Fibroblast of villous mesenchyme (primary cell): ENCODE measurements at places on chromosomes 12 and 14. TPM values are rescaled to one million over a fixed set of nuclear protein-coding genes. Genes with fewer than 3 reads are reported as not detected.

The ZNF891 gene
- 0.86 and 0.97 TPM in 2 replicates for total RNA-seq

The TMCC3 gene
- 1.6 and 1.7 TPM in 2 replicates for total RNA-seq

The SLC10A1 gene
- not detected in 2 replicates for total RNA-seq

The TSPAN11 gene
- total RNA-seq = 0.32 and 0.43 TPM in 2 replicates

The ANO2 gene
- total RNA-seq = 0.43 TPM in 1 of 2 replicates, not detected in the other

The VRTN gene
- total RNA-seq = not detected in 2 replicates

The KLRC4 gene
- not detected in 2 replicates for total RNA-seq

The KLHDC1 gene
- total RNA-seq = 2.6 and 3.0 TPM in 2 replicates

The JPH4 gene
- total RNA-seq = not detected in 2 replicates

The AQP2 gene
- total RNA-seq = not detected in 2 replicates

GRCh38 chr12:20140751-20141150, 227.6 kb upstream of the PDE3A start:
- DNase-seq = no peak

- DNase-seq = no peak
These were observed 141.4 kb downstream of the PHLDA1 start for GRCh38 chr12:75890141-75890540.

DNA sequence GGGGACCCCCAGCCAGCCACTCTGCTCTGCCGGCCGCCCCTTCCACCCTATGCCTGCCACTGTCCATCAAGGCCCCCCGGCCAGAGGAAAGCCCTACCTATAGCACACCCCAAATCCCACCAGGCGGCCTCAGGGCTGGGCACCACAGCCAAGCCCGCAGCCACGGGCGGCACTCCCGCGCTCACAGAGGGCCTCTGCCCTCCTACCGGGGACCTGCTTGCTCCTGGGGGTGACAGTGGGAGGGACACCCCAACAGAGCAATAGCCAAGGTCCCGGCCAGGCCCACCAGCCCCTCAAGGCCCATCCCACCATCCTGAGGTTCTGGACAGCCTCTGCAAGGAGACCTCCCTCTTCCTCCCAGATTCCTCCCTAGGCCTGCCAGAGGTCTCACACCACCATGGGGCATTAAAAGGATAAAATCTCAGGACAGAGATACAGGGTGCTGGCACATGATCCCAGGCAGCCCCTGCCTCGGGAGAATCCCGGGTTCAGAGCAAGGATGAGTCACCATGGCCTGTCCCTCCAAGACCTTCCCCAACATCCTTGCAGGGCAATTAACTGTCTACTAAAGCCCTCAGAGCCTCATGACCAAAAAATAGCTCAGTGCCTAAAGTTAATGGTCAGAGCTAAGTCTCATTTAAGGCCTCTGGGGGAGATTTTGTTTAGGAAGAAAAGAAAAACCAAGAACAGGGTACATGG, 17.1 kb downstream of the CCDC85C start:
- DNase-seq = no peak

DNA sequence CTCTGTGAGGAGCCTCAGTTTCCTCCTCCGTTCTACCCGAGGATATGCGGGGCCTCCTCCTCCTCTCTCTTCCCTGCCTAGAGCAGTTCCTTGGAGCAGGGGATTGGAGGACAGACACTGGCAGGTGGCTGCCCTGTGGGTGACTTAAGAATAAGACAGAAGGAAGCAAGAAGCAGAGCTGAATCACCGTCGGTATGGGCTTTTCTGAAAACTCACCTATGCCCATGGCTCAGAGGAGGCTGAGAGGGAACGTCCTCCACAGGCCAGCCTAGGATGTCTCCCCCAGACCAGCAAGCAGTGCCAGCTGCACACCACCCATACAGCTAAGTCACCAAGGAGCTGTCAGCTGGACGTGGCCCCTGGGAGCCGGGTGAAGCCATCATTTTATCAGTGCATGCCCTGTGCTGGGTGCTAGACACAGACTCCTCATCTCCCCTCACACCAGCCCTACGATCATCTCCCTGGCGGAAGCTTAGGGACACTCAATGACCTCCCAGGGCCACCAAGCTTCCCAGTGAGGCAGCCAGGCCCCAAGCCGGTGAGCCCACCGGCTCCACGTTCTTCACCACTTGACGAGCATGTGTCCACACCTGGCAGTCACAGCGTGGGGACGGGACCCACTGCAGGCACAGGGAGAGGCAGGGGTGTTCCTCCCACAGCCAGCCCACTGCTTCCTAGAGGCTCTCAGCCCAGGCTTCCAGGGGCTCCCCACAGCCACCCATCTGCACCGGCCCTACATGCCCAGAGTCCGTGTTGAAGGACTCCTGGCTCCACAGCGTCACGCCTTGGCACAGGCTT, 21.4 kb downstream of the ITPK1 start:
- DNase-seq = no peak

GRCh38 chr14:100554082-100554677, 33.0 kb downstream of the BEGAIN start:
- peak; percentile 68 for DNase-seq

GRCh38 chr14:64758691-64759554, 54.7 kb downstream of the PLEKHG3 start:
- DNase-seq = peak; percentile 97

DNA sequence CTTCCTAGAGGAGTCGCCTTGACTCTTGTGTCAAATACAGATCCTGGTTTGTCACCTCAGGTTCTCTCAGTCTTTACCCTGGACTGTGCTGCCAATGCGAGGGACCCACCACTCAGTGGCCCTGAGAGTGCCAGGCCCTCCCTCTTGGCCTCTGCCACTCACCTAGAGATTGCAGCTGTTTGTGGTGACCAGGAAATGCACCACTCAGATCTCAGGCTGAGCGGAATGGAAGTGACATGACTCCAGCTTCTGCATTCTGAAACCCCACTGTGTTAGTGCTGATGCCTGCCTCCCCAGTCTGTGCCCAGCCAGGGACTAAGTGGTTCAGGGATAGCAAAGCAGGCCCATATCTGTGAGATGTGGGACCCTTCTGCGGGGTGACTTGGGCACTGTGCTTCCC, 27.8 kb upstream of the NEDD1 start:
- no peak for DNase-seq

- DNase-seq = no peak
These were observed 129.4 kb upstream of the SRRM4 start for GRCh38 chr12:118851891-118852290.

DNA sequence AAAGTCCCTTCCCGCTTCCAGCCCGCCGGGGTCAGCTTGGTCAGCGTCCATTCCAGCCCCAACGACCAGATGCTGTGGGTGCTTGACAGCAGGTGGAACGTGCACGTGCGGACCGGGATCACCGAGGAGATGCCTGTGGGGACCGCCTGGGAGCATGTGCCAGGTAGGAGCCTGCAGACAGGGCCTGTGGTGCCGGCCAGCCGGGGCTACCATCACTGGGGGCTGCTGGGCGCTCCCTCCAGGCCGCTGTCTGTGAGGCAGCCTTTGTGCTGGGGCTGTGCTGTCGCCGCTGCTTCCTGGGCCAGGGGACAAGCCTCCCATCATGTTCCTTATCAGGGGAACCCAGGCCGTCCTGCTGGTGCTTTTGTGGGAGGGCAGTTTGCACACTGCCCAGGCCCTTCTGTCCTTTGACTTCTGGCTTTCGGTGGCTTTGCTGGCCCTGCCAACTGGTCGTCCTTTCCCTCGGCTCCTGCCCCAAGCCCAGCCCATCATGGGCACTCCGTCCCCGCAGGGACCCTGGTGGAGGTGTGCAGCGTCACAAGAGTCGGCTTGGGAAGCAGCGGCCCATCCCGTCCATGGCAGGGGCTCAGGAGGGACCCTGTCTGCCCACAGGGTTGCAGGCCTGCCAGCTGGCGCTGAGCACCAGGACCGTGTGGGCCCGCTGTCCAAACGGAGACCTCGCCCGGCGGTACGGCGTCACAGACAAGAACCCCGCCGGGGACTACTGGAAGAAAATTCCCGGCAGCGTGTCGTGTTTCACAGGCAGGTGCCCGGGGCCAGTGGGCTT, 12.4 kb downstream of the ANKRD9 start:
- DNase-seq = no peak

DNA sequence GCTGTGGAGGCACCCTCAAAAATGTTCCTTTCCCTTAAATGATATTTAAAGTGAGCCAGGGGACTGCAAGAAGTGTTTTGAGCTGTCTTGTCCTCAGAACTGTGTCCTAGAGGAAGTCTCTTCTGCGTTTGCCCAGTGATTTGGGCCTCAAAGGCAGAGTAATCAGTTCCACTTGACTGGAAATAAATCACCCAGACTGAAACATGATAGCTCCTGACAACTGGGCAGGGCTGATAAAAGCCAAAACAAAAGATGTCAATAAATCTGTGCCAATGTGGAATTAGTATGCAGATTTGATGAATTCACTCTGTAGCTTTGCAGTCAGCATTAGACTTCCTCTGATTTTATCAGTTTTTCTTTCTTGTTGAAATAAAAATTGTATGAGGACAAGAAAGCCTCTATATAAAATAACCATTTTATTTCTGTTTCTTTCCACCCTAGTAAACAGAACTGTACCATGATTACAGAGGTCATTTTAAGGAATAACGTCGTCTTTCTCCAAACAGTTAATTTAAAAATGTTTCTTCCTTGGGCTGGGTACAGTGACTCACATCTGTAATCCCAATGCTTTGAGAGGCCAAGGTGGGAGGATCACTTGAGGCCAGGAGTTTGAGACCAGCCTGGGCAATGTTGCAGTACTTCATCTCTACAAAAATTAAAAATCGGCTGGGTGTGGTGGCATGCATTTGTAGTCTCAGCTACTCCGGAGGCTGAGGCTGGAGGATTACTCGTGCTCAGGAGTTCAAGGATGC, 180.8 kb downstream of the ERC1 start:
- DNase-seq = no peak

DNA sequence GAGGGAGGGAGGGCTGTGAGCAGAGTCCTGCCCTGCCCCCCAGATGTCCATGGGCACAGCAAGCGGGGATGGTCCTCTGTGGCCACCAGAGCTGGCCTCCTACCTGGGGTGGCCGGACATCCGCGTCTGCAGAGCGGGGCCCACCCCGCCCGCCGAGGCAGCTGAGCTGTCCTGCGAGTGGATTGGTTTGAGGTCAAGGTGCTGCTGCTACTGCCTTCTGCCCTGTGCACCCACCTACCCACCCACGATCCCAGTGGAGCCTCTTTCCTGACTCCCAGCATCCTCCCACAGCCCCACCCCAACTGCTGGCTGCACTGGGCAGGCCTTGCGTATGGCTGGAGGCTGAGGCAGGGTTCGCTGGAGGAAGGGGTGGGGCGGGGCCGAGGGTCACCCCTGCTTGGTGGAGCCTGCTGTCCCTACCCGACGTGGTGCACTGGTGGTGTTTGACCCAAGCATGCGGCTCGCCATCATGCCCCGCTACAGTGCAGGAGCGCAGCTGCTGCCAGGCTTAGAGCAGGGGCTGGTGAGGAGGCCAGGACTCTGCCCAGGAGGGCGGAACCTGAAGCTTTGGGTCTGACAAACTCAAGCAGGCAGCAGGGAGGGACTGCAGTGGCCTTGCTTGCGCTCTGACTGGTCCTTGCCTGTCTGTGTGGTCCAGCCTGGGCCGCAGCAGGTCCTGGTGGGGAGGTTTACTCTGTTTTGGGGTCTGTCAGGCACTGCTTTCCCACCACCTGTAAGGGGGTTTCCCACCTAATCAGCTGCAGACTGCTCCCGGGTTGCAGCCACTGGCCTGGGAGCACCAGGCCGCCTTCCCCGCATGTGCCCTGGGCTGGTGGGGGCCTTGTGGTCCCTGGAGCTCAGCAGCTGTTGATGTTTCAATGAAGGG, 23.7 kb downstream of the CEP170B start:
- DNase-seq = no peak
